ENCODE measurements at places on chromosomes 16 and 17.

DNA sequence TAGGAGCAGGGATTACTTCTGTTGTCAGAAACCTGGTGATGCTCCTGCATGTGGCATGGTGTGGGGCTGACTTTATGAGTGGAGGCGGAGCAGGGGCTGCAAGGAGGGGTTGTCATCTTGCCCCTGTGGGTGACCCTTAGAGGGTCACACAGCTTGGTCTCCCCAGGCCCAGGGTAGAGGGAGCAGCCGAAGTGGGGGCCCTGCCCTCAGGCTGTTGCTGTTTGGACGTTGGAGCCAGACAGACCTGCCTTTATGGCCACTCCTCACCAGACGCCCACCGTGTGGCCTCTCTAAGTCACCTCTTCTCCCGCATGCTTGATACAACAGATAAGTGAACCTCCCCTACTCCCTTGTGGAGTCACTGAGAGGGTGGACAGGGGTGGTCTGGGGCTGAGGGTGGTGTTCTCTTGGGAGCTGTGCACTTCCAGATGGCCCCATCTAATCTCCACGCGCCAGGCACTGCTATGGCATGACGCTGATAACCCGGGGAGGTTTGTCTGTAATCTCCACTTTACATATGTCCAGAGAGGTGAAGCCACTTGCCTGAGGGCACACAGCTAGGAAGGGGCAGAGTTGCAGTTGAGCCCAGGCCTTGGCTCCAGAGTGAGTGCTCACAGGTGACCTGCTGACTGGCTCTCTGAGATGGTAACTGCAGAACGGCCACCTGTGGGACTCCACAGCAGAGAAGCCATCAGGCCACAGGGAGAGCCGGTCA is 10.0 kb downstream of the MAP2K3 start:
- DNase-seq, result no peak

DNA sequence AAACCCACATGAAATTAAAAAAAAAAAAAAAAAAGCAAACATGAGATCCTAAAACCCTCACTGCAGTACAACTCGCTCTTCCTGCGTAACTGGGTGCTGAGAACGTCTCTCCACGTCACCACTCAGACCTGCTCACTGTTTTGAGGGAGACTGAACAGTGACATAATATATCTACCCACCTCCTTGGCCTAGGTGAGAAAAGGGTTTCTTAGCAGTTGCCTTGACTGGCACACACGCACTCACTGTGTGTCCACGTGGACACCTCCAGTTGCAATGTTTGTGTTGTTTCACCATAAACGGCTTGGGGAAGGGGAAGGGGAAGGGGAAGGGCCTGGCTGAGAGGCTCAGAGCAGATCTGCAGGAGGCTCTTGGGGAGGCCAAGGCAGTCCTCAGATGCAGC is 32.0 kb downstream of the FANCA start:
- DNase-seq, result no peak

- DNase-seq, result no peak
Observed at GRCh38 chr17:51335006-51335590, 74.8 kb downstream of the UTP18 start.

- DNase-seq, result no peak
Observed at GRCh38 chr16:49531931-49532840, 158.6 kb downstream of the C16orf78 start.

- no peak for DNase-seq
Observed at GRCh38 chr16:74743668-74744299, 30.8 kb downstream of the FA2H start.

GRCh38 chr16:3837851-3838586 is 42.5 kb downstream of the CREBBP start:
- no peak for DNase-seq
